ENCODE measurements at places on chromosomes 7 and 10.

DNA sequence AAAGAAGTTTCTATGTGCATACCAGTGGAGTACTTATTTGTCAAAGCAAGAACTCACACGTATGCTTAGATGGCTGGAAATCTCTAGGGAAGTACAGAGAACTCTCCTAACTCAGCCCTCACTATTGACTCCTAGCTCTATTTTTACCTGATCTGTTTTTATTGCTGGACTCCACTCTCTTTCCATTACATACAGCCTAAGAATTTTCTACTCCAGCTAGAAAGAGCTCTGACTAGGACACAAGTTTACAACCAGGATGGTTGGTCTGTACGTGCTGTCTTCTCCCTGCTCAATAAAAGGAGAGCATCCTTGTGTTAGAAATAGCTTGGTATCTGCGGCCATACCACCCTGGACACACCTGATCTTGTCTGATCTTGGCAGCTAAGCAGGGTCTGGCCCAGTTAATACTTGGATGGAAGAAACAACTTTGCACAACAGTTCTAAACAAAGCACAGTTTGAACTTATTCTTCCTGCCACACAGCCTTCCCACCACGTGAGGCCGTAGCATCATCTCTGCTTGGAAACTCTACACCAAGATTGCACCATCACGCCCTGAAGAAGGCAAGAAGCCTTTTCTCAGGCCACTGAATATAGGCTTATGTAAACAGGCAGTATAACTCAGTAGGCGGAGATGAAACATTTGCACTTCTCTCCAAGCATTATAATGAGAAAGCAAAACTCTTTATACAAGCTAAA is 50.7 kb downstream of the KCNMA1 start:
- DNase-seq, result peak; percentile 44

DNA sequence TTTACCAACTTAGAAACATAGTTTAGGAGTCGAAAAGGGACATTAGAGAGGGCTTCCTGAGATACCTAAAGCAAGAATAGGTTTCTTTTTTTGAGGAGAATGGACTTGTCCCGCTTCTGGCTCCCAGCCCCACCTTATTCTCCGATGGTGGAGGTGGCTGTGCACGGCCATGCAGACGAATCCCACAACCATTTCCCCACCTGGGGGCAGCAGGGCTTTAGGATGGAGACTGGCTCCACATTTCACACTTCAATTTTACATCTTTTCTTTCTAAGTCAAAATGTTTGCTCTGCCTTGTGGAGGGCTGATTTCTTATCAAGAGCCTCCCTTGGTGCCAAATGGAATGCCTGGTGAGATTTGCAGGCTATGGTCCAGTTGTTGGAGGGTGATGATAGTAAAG is 118.5 kb downstream of the GLRX3 start:
- DNase-seq, result no peak

DNA sequence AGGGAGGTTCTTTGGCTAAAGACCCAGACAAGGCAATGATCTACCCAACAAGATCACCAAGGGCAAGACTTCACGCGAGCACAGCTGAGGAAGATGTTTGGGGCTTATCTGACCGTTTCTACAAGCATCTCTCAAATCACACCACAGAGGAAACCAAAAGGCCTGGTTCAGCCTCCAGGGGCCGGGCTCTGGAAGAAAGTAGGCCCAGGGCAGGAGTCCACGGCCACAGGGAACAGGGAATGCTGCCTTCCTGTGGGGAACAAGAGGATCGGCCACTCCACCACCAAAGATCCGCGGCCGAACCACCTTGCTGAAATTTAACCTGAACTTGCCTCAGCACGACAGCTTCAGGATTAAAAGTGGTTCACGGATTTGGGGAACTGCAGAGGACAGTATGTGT is 332.5 kb downstream of the PTPRN2 start:
- no peak for DNase-seq

- DNase-seq, result no peak
Observed at GRCh38 chr7:78601728-78602127, 803.2 kb downstream of the PHTF2 start.

DNA sequence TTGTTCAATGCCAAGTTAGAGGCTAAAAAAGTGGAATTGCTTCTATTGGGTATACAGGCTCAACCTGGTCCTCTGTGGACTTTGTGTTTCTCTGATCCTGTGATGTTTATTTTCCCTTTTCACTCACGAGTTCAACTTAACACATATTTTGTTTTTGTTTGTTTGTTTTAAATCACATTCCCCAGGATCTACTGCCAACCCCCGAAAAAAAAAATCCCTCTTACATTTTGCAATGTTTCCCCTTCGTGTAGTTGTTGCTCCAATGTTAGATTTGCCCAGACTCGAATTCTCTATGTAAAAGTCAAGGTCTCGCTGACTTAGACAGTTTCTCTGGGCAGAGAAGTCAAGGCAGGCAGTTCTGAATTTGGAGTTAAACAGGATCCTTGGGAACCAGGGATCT is 876.4 kb downstream of the CCSER2 start:
- no peak for DNase-seq

DNA sequence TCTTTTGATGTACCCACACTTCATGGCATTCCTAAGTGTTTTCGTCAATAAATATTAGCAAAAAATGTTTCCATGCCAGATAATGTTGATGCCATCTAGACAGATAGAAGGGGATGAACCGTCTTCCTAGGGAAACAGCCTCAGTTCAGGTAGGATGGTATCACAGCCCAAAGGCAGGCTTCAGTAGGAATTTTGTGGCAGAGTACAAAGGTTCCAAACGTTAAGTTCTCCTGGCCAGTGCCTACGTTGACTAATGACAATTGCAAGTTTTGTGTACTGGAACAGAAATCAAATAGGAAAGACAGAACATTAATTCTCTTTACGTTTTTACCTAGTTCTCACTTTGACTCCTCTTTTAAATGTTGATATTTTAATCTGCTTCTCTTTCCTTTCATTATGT is 75.0 kb downstream of the ZMYND11 start:
- DNase-seq, result no peak

DNA sequence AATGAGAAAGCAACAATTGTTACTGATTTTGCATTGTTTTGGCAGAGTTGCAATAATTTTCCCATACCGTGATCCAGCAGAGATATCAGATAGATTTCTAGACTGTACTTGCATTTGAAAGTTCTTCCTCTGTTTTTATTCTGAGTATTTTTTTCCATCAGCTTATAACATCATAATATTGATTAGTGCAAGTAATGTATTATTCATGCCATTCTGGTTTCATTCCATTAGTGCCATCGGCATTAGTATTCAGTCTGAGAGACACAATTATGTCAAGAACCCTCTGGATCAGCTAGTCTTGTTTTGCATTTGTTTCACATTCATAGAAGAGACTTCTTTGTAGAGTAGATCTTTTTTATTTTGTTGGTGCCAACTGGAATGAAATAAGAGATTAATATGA is 304.0 kb downstream of the BBS9 start:
- no peak for DNase-seq

DNA sequence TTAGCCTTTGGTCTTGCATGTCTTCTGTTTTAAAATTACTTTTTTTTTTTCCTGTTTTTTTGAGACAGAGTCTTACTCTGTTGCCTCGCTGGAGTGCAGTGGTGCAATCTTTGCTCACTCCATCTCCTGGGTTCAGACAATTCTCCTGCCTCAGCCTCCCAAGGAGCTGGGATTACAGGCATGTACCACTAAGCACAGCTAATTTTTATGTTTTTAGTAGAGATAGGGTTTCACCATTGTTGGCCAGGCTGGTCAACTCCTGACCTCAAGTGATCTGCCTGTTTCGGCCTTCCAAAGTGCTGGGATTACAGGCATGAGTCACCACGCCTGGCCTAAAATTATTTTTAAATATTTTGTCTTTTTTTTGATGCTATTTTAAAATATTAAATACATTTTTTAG is 38.5 kb downstream of the MLLT10 start:
- DNase-seq, result no peak

DNA sequence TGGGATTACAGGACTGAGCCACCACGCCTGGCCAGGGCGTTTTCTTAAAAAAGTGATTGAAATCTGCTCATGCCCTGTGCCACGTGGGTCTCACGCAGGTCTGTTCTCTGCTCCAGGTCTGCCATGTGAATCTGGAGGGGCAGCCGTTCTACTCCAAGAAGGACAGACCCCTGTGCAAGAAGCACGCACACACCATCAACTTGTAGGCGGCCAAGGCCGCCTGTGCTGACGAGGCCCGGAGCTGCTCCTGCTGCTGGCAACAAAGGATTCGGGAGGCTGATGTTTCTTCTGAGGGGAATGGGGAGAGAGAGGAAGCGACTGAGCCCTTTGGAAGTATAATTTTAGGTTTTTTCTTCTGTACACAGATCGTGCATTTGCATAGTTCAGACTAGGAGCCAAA is 23.6 kb upstream of the BMPR1A start:
- DNase-seq, result no peak

GRCh38 chr7:37732253-37732652 is 48.7 kb downstream of the GPR141 start:
- no peak for DNase-seq

DNA sequence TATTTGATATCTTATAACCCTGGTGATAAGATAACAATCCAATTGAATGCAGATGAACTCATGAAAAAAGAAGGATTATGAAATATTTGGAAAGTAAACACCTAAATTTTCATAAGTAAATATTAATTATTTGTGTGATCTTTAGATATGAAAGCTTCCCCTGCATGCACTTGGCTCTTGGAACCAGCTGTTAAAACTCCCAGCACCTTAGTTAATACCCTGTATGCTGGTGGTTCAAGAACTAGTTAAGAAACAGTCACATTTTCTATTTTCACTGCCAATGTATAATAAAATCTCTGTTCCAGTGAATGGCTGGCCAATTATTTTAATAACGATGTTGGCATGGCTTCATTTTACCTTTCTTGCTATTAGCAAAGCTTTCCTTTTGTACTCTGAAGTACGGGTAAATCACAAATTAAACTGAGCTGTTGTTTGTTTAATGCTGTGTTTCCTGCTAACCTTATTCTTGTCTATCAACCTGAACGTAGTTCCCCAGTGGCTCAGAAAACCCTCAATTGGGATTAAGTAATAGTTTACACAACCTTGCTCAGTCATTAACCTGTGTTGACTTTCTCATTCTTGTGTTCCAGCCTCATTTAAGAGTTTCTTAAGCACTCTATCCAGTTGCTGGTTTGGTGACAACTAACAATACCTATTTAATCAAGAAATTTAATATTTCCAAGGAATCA is 38.9 kb downstream of the MET start:
- no peak for DNase-seq

DNA sequence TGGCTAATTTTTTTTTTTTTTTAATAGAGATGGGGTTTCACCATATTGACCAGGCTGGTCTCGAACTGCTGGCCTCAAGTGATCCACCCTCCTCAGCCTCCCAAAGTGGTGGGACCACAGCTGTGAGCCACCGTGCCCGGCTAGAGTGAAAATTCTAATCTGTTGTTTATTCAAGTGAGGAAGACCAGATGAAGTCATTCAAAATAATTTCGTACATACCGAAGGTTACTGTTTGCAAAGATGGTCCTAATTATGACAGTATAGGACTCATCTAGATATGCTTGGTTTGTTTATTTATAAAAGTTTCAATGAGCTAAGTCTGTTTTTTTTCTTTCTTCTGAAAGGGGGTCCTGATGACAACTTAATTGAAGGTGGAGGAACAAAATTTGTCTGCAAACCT is 376.8 kb downstream of the EXOC4 start:
- no peak for DNase-seq

DNA sequence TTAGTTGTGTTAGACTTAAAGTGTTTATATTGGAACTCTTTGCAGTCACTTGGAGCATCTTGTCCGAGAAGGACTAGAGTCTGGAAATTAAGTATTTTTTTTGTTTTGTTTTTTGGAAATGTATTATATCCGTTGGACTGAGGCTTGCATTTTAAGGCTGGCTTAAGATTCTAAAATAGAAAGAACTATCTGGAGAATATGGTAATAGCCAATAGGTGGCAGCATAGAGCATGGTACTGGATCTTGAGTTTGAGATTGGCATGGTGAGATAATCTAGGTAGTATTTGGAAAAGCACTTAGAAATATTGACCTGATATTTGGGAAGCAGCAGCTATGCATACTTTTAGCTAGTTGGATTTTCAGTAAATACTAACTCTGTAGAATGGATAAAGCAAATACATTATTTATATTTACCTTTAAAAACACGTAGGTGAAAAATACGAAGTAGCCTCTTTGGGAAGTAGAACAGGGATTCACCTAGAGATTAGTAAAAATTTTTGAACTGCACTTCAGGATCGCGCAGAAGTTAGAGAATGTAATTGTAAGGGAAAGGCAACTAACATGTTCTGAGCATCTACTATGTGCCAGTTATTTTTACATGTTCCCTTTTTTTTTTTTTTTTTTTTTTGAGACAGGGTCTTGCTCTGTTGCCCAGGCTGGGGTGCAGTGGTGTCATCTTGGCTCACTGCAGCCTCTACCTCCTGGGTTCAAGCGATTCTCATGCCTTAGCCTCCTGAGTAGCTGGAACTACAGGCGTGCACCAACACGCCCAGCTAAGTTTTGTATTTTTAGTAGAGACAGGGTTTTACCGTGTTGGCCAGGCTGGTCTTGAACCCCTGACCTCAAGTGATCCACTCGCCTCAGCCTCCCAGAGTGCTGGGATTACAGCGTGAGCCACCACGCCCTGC is 78.6 kb downstream of the LCOR start:
- peak; percentile 33 for DNase-seq

- no peak for DNase-seq
Observed at GRCh38 chr10:86411852-86412560, 45.4 kb upstream of the GRID1 start.

GRCh38 chr7:96992192-96993005 is 13.0 kb upstream of the DLX6 start:
- no peak for DNase-seq

GRCh38 chr10:71856619-71857018 is 5.6 kb upstream of the PSAP start:
- no peak for DNase-seq

GRCh38 chr10:82660205-82660604 is 785.2 kb downstream of the NRG3 start:
- no peak for DNase-seq

DNA sequence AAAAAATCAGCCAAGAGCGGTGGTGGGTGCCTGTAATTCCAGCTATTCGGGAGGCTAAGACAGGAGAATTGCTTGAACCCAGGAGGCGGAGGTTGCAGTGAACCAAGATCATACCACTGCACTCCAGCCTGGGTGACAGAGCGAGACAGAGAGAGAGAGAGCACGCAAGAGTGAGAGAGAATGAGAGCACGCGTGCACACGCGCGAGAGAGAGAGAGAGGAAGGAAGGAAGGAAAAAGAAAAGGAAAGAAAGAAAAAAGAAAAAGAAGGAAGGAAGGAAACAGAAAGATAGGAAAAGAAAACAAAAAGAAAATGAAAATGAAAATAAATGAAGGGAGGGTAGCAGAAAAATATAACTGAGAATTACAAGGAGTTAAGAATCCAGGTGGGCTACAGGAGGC is 82.7 kb downstream of the SVOPL start:
- no peak for DNase-seq

GRCh38 chr10:93742633-93743349 is 14.9 kb upstream of the LGI1 start:
- DNase-seq, result no peak

Measured in mucosa of descending colon (tissue), 3 donors.